Uterine smooth muscle cell (primary cell): ENCODE measurements at places on chromosomes 3 and 15. TPM values are rescaled to one million over a fixed set of nuclear protein-coding genes. Genes with fewer than 3 reads are reported as not detected.

Gene ACP3
- 11.1 and 27.1 TPM in 2 replicates for total RNA-seq

Gene CDV3
- 177 and 192 TPM in 2 replicates for total RNA-seq

Gene BFSP2
- total RNA-seq, result not detected in 2 replicates

Gene GRAMD1C
- total RNA-seq, result 5.9 and 7.6 TPM in 2 replicates

Gene CLRN1
- not detected in 2 replicates for total RNA-seq

Gene OXTR
- 8.9 and 12.1 TPM in 2 replicates for total RNA-seq

Gene ANKRD63
- not detected in 2 replicates for total RNA-seq

Gene IL16
- 0.22 and 0.25 TPM in 2 replicates for total RNA-seq

Gene DPPA2
- total RNA-seq, result not detected in 2 replicates

Gene CFAP100
- not detected in 2 replicates for total RNA-seq

Gene SMCO1
- total RNA-seq, result not detected in 2 replicates

Gene TFRC
- total RNA-seq, result 301 and 315 TPM in 2 replicates

Gene CSTA
- total RNA-seq, result 0.11 and 1.1 TPM in 2 replicates

Gene LRRC57
- 13.2 and 15.7 TPM in 2 replicates for total RNA-seq

Gene MOBP
- total RNA-seq, result under 0.01 TPM in 2 replicates

Gene GPR149
- not detected in 2 replicates for total RNA-seq

Gene TLR9
- under 0.01 TPM in 1 of 2 replicates, not detected in the other for total RNA-seq

Gene FBXO45
- total RNA-seq, result 11.0 and 17.8 TPM in 2 replicates

Gene HDC
- total RNA-seq, result 0.11 TPM in 1 of 2 replicates, not detected in the other

Gene GHSR
- 0.12 TPM in 1 of 2 replicates, not detected in the other for total RNA-seq
